ENCODE measurements at places on chromosomes 7 and 10.

- no peak for DNase-seq
Observed at GRCh38 chr7:70726951-70727378, 405.0 kb upstream of the GALNT17 start.

GRCh38 chr10:72037811-72038210 is 50.5 kb downstream of the SPOCK2 start:
- DNase-seq = no peak

DNA sequence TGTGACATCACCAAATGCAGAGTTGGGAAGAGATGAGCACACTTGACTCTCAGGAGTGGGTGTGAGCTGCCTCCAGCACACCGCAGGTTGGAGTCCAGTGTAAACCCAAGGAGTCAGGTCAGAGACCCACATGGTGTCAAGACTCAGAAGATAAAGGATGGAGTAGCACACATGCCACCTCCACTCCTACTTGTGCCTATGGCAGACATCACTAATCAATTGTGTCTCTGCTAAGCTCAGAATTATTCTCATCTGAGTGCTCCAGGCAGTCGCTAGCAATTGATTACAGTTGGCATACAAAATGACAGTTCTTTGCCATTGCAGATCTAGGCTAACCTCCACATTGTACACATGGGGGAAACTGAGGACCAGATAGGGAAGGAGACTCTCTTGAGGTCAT is 187.1 kb downstream of the RPS24 start:
- no peak for DNase-seq

DNA sequence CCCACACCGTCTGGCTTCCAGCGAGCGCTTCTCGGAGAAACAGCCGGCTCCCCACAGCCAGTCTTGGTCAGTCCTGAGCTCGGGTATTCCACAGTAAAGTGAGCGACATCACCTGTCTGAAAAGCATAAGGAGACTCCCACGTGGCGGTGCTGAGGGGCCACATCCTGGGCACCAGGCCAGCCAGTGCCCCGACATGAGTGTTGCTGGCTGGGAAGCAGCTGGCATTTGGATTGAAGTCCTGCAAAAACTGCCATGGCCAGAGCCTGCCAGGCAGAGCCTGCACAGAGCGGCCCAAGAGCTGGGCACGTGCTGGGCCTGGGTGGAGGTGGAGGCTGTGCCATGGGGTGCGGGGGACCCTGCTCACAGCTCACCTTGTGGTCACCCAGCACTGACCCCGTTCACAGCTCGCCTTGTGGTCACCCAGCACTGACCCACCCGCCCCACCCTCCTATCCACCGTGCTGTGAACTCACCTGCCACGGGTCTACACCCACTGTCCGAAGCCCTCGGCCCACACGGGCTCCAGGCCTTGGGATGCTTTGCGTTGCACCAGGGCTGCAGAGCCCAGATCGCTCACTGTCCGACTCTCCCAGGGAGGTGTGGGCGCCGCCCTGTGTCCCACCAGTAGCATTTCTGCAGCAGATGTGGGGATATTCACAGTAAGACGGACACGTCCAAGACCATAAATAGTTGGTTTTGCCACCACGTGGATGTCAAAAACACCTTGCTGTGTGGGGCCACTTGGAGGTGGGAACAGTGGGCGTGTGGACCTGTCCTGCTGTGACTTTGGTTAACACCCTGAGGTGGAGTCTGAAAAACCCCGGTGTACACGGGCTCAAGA is 48.8 kb downstream of the PITRM1 start:
- no peak for DNase-seq

DNA sequence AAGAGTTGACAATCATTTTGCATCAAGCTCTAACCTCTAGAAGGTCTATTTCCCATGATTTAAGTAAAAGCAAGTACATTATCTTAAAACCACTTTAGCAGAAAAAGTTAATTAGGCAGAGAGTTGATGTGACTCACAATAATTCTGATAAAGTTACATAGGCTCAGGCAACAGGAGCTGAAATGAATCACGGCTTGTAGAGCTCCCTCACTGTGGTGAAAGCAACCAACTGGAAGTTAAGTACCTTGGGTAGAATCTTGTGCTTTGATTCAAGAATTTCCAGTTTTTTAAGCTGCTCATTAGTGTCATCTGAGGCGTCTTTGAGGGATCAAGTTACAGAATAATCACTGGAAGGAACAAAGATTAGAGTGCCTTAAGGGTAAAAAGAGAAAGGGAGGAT is 68.9 kb upstream of the NFE2L3 start:
- peak; percentile 34 for DNase-seq

DNA sequence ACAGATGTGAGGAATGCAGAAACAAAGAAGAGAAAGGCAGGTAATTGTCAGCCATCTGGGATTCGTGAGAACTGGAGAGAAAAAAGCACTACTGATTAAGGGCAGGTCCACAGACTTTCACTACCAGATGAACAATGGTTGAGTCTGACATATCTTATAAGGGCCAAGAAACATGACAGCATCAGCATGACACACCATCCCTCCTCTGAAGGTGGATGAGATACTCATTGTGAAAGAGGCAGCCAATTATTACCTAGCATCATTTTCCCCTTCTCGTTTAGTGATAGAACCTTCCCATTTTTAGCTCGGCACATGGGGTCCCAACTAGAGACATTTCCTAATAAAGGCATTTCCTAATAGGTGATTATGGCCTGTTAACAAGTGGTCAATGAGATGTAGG is 19.2 kb upstream of the MET start:
- DNase-seq = no peak

GRCh38 chr10:11387551-11388222 is 223.8 kb downstream of the USP6NL start:
- no peak for DNase-seq

DNA sequence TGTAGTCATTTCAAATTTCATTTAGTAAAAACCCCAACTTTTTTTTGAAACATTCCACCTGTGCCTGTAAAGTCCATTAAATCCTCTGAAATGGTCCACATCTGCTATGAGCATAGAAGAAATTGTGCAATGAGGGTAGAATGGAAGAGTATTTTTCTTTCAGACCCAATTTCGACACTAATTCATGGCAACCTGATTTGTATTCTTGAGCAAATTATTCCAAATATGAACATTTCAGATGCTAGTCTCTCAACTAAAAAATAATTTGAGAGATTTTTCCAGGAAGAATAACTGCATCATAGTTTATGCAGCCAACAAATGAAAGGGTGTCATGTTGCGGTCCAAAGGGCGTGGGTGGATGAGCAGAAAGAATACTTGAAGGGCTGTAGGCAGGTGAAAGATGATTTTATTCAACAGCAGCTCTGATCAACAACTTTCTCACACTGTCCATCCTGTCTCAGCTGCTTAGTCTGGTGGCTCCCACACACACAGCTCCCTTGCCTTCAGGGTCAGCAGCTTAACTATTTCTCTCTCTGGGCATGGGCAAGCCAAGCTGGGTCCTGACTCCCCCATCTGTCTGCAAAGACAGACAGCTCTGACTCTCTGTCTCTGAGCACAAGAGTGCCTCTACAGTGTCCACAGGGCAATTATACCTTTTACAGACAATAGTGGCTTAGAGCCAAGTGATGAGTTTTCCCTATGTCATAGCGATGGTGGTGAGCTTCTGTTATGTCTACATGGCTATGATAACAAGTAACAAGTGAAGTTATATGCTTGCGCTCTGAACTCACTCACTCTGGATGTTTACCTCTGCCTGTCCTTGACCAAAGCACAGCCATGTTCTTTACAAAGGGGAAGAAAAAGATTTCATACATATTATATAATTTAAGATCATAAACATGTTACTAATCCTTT is 11.5 kb downstream of the STEAP2 start:
- no peak for DNase-seq

- DNase-seq = no peak
Observed at GRCh38 chr10:126417220-126417825, 29.0 kb upstream of the ADAM12 start.

DNA sequence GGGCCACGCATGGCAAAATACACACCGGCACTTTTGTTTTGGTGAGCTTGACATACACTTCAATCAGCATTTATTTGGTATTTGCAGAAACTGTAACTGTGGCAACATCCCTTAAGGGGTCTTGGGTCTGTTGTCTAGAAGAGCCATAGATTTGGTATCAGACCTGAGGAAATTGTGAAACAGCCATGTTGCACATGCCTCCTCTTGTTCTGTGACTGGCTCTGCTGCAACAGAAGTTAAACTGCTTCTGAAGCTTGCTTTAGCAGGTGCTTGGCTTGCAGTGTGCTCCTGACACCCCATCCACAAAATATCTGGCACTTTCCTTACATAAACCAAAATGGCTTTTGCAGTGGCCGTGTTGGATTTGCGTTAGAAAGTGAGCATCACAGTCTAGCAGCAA is 247.3 kb downstream of the GATA3 start:
- DNase-seq = no peak

GRCh38 chr10:493391-494148 is 195.9 kb downstream of the DIP2C start:
- DNase-seq = no peak

DNA sequence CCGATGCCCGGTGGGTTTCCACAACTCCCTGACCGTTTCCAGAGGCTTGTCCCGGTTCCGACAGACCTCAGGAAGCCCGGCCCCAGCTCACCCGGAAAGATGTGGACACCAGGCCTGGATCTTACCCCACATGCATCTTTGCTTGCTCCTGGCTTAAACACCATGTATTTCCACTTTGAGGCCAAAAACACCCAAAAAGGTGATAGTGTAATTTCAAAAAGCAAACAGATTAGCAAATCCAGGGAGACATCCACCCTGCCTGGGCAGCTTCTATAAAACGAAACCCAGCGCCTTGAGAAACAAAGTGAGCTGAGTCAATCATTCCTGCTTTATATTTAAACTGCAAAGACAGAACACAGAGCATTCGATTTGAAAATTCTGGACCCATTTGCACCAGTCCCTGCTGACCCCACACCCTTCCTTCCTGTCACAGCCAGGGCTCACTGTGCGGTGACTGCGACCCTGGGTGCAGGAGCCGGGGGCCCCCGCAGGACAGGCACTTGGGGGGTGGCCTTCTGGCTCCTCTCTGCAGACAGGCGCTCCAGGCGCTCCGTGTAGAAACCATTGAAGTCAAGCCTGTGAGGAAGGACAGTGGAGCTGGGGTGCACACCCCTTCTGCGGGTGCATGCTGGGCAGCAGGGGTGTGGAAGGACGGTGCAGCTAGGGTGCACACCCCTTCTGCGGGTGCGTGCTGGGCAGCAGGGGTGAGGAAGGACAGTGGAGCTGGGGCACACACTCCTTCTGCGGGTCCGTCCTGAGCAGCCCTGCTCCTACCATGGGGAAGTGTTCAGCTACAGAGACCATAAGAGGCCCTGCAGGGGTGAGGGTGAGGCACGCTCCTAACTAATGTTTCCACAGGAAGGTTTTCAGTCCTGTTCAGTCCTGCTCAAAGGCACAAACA is 2.9 kb upstream of the ADAM8 start:
- DNase-seq = no peak
